ENCODE measurements at places on chromosomes 12 and 14. TPM values are rescaled to one million over a fixed set of nuclear protein-coding genes. Genes with fewer than 3 reads are reported as not detected.

Gene DNAJC22
- total RNA-seq: not detected

Gene CARMIL3
- total RNA-seq: 1.5 TPM

Gene NKX2-1
- total RNA-seq: not detected

Gene COL2A1
- total RNA-seq: 0.07 TPM

Gene RAB2B
- 26.5 TPM for total RNA-seq

Gene CELA1
- total RNA-seq: not detected

Gene STAC3
- 5.5 TPM for total RNA-seq

Gene ESR2
- total RNA-seq: not detected

Gene MUCL1
- 0.84 TPM for total RNA-seq

Gene SLC2A3
- total RNA-seq: 362 TPM

Gene AVPR1A
- not detected for total RNA-seq

Gene STON2
- 0.30 TPM for total RNA-seq

Gene KRT73
- 0.09 TPM for total RNA-seq

Gene CHGA
- total RNA-seq: not detected

Gene RNASE3
- total RNA-seq: not detected

Gene NR1H4
- not detected for total RNA-seq

Gene CAPZA3
- total RNA-seq: not detected

Gene ANKRD52
- 69.0 TPM for total RNA-seq

Gene PIANP
- total RNA-seq: 0.09 TPM

Gene B3GNT4
- total RNA-seq: 1.0 TPM

Gene TCL1B
- total RNA-seq: not detected

Gene DEPDC4
- total RNA-seq: 1.3 TPM

Gene ABHD4
- 9.7 TPM for total RNA-seq

Gene SLC7A8
- total RNA-seq: not detected

Gene RNASE1
- not detected for total RNA-seq

Gene TGFB3
- 2.4 TPM for total RNA-seq

Gene P2RX4
- 20.9 TPM for total RNA-seq

Gene CEP290
- total RNA-seq: 17.9 TPM

Gene OR4E2
- total RNA-seq: not detected

Gene HOXC13
- total RNA-seq: not detected

Gene ADAMTS20
- not detected for total RNA-seq

Gene KRT2
- total RNA-seq: not detected

Gene RND1
- 5.7 TPM for total RNA-seq

Gene MANSC4
- not detected for total RNA-seq

Gene GZMH
- total RNA-seq: 24.3 TPM

Gene DDN
- total RNA-seq: 1.5 TPM

Gene DDX24
- 286 TPM for total RNA-seq

Gene LTBP2
- total RNA-seq: not detected

Gene ARHGAP9
- total RNA-seq: 103 TPM

Gene KCNA5
- total RNA-seq: not detected

Gene NGDN
- total RNA-seq: 79.2 TPM

Gene PTPN6
- total RNA-seq: 355 TPM

Gene PLD4
- total RNA-seq: 0.07 TPM

Gene CIROP
- total RNA-seq: not detected

Gene KRT85
- total RNA-seq: not detected

Gene FGD6
- total RNA-seq: 0.45 TPM

Gene BEGAIN
- total RNA-seq: 3.0 TPM

Gene TAS2R31
- 3.5 TPM for total RNA-seq
